Lower lobe of right lung (tissue), 2 donors: ENCODE measurements at places on chromosomes 3 and 15. TPM values are rescaled to one million over a fixed set of nuclear protein-coding genes. Genes with fewer than 3 reads are reported as not detected.
A peak's percentile ranks its signal among the peaks of the same experiment; 100 is the strongest.

DNA sequence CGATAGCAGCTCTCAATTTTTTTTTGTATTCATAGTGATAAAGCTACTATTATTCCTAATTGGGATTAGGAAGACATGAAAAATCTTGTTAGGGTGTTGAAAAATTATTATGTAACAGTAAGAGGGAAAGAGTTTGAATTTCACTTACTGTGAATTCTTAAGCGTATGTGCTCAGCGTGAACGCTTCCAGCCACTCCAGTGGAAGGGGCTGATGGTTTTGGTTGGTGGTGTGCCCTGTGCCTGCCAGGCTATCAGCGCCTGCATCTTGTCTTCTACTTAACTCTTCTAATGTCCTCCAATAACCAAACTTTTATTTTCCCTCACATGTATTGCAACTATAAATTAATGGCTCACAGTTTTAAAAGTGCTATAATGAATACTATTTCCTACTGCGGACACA lies 22.5 kb downstream of the CDIN1 start:
- no peaks in the 10 kb centered on the region for H3K27me3 ChIP-seq
- H3K27ac ChIP-seq, result no peak overlapping the region
- DNase-seq, result no peak

- no peaks in the 10 kb centered on the region for H3K36me3 ChIP-seq
- no peak overlapping the region for H3K4me3 ChIP-seq
- DNase-seq, result no peak
- peaks cover 92% of the 10 kb centered on the region for H3K27me3 ChIP-seq
- peaks cover 22% of the 10 kb centered on the region for H3K4me1 ChIP-seq
- no peak overlapping the region for H3K27ac ChIP-seq
These were observed 1.2 kb upstream of the SOX14 start for GRCh38 chr3:137762674-137763593.

- H3K4me1 ChIP-seq, result no peaks in the 10 kb centered on the region
- no peak for DNase-seq
- no peaks in the 10 kb centered on the region for H3K36me3 ChIP-seq
- no peak overlapping the region for H3K27ac ChIP-seq
- no peaks in the 10 kb centered on the region for H3K27me3 ChIP-seq
These were observed 1156.0 kb upstream of the CADM2 start for GRCh38 chr3:83802801-83803200.

Gene TGM5
- 0.32 TPM for total RNA-seq

DNA sequence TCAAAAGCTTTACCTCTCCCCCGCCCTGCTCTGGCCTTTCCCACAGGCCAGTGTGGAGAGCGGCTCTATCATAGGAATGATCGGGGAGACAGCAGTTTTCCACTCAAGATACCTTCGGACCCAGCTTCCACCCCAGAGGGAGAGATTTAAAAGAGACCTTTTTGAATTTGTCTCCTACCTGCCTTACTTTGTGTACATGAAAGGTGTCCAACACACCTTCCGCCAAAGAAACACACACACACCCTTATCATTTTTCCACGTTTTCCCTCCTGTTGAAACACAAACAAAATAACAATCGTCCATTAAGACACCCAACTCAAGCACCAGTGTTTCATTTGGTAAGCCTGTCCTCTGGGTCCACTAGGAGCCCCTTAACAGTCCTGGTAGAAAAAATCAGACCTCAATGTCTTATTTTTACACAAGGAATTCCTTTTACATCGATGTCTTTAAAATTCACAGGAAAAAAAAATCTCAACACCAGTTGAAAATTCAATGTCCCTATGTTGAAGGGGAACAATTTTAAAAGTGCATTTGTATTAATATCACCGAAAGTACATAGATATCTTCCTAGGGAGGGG lies 4.0 kb downstream of the HES1 start:
- H3K27me3 ChIP-seq, result peaks cover 4% of the 10 kb centered on the region
- H3K36me3 ChIP-seq, result no peaks in the 10 kb centered on the region
- H3K4me1 ChIP-seq, result peaks cover 55% of the 10 kb centered on the region
- DNase-seq, result no peak
- peak overlapping the region; percentile 72 for H3K4me3 ChIP-seq

DNA sequence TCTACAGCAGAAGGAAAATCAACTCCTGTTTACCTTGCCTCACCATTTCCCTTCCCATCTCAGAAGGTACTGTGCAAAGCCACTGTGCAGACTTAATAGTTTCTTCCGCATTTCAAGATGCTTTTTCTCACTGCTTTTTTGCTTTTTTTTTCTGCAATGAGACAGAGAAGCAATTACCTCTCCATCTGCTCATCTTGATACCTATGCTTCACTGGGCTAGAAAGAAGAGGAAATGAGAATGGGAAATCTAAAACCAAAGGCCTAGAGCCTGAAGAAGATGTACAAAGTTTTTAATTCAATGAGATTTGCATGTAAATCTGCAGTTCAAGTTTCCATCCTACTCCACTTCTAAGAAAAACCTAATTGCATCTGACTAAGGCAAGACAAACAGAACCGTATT lies 238.1 kb upstream of the SETMAR start:
- no peak for DNase-seq
- no peaks in the 10 kb centered on the region for H3K36me3 ChIP-seq
- H3K27ac ChIP-seq, result no peak overlapping the region
- no peak overlapping the region for H3K4me3 ChIP-seq

- H3K4me1 ChIP-seq, result no peaks in the 10 kb centered on the region
- no peak for DNase-seq
- no peak overlapping the region for H3K27ac ChIP-seq
- H3K27me3 ChIP-seq, result no peaks in the 10 kb centered on the region
- no peak overlapping the region for H3K4me3 ChIP-seq
- H3K36me3 ChIP-seq, result no peaks in the 10 kb centered on the region
These were observed 210.6 kb downstream of the PTPRG start for GRCh38 chr3:61771976-61772375.

Gene GP9
- 2.6 TPM for total RNA-seq

DNA sequence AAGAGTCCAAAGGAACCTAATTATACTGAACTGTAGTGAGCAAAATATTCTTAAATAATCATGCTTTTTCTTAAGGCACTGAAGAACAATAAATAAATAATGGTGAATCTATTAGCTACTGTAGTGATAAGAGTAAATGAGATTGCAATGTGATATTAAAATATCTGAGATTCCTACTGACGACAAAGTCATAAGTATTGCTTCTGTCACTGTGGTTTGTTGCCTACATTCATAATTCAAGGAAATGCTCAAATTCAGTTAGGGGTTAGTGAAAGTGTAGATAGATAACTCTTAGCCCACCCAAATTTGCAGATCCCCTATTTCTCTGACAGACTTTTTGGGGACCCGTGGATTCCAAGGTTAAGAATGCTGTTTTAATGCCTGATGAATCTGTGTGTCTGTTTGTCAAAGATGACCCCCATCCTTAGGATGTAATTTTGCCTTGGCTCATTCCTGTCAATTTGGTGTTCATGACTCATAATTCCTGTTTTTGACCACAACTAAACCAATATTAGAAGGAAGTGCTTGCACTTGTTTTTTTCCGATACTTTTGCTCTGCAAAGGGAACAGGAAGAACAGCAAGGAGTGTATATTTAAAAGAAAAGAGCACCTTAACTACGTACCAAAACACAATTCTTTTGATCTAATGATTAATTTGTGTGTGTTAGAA lies 86.7 kb downstream of the MAGI1 start:
- no peak for DNase-seq
- no peaks in the 10 kb centered on the region for H3K27me3 ChIP-seq
- H3K36me3 ChIP-seq, result no peaks in the 10 kb centered on the region
- no peak overlapping the region for H3K4me3 ChIP-seq
- H3K27ac ChIP-seq, result peak overlapping the region; percentile 83
- H3K4me1 ChIP-seq, result peaks cover 67% of the 10 kb centered on the region

Gene NOX5
- total RNA-seq, result not detected

Gene SLC30A4
- 4.8 TPM for total RNA-seq

- H3K36me3 ChIP-seq, result no peaks in the 10 kb centered on the region
- no peak for DNase-seq
- H3K27ac ChIP-seq, result no peak overlapping the region
- H3K4me1 ChIP-seq, result peaks cover 11% of the 10 kb centered on the region
These were observed 1.6 kb downstream of the LINGO1 start for GRCh38 chr15:77630956-77631744.

DNA sequence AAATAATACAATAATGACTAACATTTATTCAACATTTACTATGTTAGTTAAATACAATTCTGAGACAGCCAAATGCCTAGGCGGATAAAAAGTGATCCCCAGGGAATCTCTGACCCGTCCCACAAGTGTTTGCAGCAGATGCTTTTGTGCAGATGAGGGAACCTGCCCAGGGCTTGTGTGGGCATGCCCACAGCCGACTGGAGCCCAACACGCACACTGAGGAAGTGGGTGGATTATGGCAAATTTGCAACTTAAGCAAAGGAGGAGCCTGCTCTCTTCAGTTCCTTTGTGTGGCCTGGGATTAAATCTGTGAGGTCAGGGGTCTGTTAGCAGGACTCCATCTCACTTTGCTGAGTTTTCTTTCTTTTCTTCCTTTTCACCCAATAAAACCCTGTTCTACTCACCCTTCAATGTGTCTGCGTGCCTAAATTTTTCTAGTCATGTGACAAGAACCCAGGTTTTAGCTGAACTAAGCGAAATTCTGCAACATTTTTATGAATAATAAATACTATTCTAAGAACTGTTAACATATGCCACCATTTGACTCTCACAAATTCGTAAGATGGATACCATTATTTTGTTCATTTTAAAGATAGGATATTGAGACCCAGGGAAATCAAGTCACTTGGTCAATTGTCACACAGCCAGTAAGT lies 13.9 kb upstream of the RTP1 start:
- H3K27ac ChIP-seq, result no peak overlapping the region
- no peak overlapping the region for H3K4me3 ChIP-seq
- no peak for DNase-seq
- H3K36me3 ChIP-seq, result no peaks in the 10 kb centered on the region
- H3K4me1 ChIP-seq, result no peaks in the 10 kb centered on the region

GRCh38 chr3:47083786-47084185 lies 80.1 kb downstream of the SETD2 start:
- H3K36me3 ChIP-seq, result peaks cover 94% of the 10 kb centered on the region
- DNase-seq, result no peak
- H3K27ac ChIP-seq, result no peak overlapping the region
- H3K4me1 ChIP-seq, result no peaks in the 10 kb centered on the region

Gene PLXNA1
- 48.1 TPM for total RNA-seq

DNA sequence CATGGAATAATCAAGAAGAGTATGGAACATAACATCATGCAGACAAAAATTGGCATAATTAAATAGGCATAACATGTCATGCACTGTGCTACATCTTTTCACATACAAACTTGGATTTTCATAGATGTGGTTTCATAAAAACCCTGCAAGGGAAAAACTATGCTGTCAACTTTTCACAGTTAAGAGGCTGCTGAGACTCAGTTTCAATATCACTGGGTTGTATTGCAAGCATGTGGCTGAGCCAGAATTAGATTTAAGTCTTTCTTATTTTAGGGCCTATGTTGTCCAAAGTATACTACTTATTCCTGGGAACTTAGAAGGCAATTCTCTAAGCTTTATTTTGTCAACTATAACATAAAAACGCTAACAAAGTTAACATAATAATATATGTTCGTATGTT lies 70.7 kb upstream of the LSAMP start:
- H3K4me1 ChIP-seq, result no peaks in the 10 kb centered on the region
- no peak overlapping the region for H3K27ac ChIP-seq
- no peak for DNase-seq

GRCh38 chr3:65662095-65662494 lies 376.6 kb downstream of the MAGI1 start:
- no peak overlapping the region for H3K4me3 ChIP-seq
- H3K36me3 ChIP-seq, result no peaks in the 10 kb centered on the region
- H3K27ac ChIP-seq, result no peak overlapping the region
- H3K4me1 ChIP-seq, result no peaks in the 10 kb centered on the region
